ENCODE measurements at places on chromosomes 2 and 18.

DNA sequence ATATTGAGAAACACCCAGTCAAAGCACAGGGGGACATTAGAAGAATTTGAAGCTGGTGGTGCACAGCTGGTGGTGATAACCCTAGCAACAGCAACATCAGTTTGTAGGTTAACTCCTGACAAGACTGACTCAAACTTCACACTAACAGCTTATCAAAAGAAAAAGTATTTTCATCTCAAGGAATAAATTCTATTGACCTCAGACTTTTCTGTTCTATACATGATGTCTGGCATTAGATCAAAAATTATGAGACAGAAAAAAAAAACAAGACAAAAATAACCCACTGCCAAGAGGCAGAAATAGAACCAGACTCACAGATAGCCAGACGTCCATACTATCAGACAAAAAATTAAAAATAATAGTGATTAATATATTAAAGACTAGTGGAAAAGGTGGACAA, 126.1 kb downstream of the COL6A3 start:
- no peak for DNase-seq

DNA sequence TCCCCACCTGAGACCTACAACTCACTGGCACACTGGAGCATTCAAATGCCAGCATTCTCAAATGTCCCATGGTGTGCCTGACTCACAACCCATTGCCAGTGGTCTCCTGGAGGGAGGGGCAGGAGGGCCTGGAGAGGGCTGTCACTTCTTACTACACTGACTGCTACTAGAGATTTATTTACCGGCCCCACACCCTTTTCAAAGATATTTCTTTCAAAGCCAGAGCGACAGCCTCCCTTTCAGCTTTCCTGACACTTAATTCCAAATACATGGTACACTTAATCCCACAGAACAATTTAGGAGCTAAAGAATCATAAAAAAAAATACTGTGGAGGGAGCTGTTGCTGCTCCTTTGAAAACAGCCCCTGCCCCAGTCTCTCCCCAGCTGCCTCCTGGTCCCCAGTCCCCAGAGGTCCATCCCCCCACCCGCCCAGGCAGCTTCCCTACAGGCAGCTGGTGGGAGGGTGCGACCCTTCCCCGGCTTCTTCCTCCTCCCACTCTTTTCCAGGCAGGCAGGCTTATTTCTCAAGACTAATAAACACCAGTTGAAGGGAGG, 129.1 kb upstream of the SMAD2 start:
- no peak for DNase-seq

- no peak for DNase-seq
Measured at GRCh38 chr2:193326296-193326695, 1131.6 kb upstream of the TMEFF2 start.

- peak; percentile 43 for DNase-seq
Measured at GRCh38 chr2:119821266-119821665, 61.5 kb downstream of the PTPN4 start.

DNA sequence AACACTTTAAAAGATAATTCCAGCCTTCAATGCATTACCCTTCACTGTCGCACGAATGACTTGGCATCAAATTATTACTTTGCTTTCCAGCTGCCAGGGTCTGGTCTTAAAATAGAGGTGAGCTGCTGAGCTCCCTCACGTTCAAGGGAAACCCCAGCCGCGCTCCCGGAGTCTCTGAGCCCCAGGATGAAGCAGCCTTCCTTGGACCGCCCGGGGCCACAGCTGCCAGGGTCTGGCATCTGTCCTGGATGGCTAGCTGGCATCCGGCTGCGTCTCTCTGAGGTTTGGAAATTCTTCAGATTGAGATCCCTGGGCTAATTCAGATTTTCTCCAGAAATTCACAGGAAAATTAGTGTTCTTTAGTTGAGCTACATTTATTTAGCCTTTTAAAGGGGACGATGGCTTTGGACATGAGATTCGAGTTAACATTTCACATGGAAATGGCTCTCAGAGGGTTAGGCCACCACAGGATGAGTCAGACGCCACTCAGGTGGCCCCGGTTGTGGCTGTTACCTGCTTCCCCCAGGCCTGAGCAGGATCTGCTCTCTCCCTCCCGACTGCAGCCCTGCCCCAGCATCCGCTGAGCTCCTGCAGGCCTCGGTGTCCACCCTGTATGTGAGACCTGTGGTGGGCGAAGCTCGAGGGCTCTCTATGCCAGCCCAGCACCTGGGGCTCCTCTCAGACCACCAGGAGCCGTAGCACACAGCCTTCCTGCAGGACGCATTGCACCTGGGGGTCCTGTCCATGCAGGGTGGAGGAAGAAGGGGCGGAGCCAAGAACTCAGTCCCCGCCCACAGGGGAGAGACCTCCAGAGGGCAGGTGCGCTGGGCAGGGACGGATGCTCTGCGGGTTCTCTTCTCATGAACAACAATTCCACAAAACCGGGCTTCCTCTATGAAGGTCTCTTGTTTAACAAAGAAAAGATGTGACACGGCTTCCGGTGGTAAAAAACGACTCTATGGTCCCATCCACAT, 255.5 kb downstream of the TWIST2 start:
- no peak for DNase-seq

- DNase-seq, result no peak
Measured at GRCh38 chr2:241910604-241911520, 41.3 kb downstream of the RTP5 start.

- DNase-seq, result no peak
Measured at GRCh38 chr18:54947091-54947490, 12.2 kb downstream of the CCDC68 start.

DNA sequence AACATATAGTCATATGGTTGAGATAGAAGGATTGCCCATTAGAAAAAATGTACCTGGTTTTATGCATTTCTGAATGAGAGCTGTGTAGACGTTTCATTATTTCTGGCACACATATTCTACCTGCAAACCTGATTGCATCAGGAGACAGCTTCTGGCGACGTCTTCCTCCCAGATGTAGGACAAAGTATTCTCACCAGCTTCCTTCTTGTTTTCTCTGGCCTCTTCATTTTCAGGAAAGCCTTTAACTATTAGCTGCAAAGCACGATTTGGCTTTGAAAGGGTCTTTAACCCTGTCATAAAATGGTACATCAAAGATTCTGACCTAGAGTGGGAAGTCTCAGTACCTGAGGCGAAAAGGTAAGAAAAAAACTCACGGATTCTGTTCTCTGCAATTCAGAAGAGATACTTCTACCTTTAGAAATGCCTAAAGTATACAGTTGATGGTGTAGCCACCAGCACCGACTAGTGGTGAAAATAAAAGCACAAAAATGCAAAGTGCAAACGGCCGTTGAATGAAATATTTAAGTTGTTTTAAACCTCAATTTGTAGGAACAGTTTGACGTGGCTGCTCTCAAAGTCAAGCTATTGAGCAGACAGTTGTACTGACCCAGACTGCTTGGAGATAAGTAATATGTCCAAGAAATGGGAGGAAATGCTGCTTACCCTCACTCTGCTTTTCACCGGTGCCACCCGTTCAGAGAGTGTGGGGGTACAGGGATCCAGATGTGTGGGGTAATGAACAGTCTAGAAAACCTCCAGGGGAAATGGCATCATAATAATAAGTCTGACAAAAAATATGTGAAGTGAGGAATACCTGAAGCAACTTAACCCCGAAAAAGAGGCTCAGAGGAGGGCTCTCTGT, 20.2 kb downstream of the IL18RAP start:
- no peak for DNase-seq

DNA sequence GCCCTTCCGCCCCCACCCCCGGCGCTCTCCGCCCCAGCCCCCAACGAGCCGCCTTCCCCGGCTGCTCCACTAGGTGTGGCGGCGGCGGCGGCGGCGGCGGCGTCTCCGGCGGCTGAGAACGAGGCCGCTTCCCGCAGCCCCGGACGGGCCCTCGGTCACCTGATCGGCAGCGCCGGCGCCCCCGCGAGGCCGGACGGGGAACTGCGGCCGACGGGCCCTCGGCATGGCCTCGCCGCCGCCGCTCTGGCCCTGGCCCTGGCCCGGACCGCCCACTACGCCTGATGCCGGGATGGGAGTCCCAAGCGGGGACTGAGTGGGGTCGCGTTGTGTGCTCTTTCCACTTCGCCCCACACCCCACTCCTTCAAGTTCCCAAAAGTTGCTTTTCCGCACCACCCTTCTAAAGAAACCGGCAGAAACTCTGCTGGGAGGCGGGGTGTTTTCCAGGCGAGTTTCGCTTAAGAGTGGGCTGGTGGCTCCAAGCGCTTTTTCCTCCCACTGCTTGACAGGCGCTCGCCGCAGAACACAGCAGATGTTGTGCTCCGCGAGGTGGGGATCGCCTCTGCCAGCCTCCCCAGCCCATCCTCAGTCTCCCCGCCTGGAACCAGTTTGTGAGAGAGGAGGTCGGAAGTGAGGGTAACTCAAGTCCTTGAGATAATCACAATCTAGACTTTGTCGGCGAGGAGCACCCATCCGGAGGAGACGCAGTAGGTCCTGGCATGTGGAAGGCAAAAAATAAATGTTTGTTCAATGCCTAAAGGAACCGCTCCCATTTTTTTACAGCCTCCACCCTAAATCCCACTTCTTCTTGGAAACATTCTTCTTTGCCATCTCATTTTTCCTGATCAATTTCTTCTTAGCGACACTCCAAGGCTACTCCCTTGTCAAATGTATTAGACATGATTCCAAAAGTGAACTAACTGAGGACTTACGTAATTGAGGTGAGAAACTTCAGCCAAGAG, at the start of gene NCKAP1:
NCKAP1 (minus strand) TSS at position 117 of the 960 bp plus-strand sequence. CDS start 358 bp downstream, outside the sequence.
- peak; percentile 93 for DNase-seq

- no peak for DNase-seq
Measured at GRCh38 chr2:74552914-74553811, 579 bp downstream of the LOXL3 start.

DNA sequence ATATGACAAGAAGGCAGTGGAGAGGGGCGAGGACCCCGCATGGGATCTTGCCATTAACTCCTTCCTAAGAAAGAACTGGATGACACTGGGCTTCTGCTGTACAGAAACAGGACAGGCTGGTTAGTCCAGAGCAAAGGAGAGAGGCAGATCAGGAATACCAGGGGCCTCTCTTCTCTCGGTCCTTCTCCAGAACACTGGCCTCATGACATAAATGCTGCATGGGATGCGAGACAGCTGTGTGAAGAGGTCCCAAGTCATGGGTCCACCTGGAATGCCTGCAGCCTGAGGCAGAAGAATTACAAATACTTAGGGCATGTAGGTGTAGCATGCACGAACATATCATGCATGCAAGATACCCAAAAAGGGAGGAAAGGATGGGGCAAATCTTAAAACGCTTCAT, 9.1 kb downstream of the MBOAT2 start:
- no peak for DNase-seq

GRCh38 chr2:226906163-226906693, 70.4 kb downstream of the RHBDD1 start:
- no peak for DNase-seq

DNA sequence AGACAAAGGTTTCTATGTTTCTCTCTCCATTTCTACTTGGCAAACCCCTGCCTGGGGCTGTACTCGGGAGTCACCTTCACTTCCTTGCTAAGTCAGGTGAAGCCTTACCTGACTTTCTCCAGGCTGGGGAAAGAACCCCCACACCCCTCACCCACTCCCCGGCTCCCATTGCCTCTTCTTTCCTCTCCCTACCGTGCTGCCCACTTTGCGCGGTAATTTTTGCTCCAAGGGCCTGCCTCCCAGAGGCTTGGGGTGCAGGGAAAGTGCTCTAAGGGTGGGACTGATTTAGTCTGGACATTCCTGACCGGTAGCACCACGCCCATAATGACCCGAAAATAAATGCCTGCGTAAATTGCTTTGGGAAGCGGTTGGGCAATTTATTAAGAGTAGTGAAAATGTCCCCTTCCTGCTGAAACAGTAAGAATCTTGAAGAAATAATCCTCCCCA, 49.1 kb upstream of the ATP6V1B1 start:
- DNase-seq, result no peak

- DNase-seq, result no peak
Measured at GRCh38 chr18:62437235-62438017, 85.4 kb upstream of the ZCCHC2 start.

DNA sequence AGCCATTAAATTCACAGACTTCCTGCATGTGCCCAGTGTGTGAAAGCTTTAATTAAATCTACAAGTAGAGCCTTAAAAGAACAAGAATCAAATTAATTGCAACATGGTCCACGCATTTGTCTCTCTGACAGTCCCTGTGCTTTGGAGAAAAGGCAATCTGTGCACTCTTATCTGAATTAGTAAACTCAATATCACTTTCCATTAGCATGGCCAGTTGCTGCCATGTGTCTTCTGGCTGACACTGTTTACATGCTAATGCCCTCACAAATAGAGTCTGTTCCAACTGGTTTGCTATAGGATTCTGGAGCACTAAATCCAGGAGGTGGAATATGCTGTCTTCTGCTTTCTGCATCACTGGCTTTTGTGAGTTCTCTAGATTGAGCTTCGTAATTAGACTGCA, 434.5 kb upstream of the RAB12 start:
- no peak for DNase-seq

GRCh38 chr18:56186319-56186718, 452.1 kb downstream of the TXNL1 start:
- no peak for DNase-seq

Measured in stimulated activated CD8-positive, alpha-beta memory T cell treated with anti-CD3 and anti-CD28 coated beads, Interleukin-4, amount 100 ng/mL, for 48 hours (primary cell).